B cell (primary cell): ENCODE measurements at places on chromosomes 1 and 21. TPM values are rescaled to one million over a fixed set of nuclear protein-coding genes. Genes with fewer than 3 reads are reported as not detected.

DNA sequence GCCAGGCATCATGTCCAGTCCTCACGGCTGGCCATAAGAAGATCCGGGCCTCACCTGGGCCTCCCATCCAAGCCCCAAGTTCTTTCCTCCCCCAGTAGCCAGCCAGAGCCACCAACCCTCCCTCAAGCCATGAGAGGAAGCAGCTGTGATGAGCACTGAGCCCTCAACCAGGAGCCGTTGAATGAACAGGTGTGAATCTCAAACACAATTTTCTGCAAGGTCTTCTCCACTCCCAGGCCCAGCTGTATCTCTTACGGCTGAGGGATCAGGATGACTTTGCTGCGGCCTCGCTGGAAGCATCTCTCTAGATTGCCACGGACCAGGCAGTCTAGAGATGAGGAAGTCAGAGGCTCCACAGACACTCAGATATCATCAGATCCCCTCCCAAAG lies 9.8 kb upstream of the CLDN14 start:
- DNase-seq: no peak

DNA sequence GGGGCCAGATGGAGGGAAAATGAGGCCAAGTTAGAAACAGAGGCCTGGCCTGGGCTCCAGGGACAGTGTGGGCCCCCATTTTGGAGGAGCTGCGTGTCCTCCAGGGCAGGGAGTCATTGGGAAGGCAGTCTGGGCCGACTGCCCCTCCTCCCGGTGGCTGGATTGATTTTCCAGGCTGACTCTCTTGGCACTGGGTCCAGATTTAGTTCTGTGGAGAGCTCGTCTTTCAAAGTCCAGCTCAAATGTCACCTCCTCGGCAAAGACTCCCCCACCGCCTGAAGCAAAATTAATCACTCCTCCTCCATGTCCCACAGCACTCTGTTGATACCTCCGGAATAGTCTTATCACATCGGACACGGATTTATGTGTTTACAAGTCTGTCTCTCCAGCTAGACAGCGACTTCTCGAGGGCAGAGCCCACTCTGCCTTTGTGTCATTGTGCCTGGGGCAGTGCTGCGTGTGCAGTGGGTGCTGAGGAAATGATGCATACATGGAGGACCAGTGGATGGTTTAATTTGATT lies 175.1 kb downstream of the CAMTA1 start:
- DNase-seq: no peak

GRCh38 chr1:35587736-35588135 lies 14.6 kb downstream of the TFAP2E start:
- no peak for DNase-seq

The RXFP4 gene
- 0.12 TPM in 1 of 2 replicates, not detected in the other for polyA plus RNA-seq

The ACTL8 gene
- polyA plus RNA-seq: not detected in 2 replicates

DNA sequence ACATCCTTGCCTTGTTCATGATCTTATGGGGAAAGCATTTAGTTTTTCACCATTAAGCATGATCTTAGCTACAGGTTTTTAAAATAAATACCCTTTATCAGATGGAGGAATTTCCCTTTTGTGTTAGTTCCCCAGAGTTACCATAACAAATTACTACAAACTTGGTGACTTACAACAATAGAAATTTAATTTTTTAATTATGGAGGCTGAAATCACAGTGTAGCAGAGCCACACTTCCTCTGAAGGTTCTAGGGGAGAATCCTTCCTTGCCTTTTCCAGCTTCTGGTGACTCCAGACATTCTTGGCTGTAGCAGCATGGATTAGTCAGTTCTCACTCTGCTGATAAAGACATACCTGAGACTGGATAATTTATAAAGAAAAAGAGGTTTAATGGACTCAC lies 18.5 kb downstream of the MIGA1 start:
- no peak for DNase-seq

The WLS gene
- polyA plus RNA-seq: 0.49 TPM in 1 of 2 replicates, not detected in the other

The CCDC185 gene
- not detected in 2 replicates for polyA plus RNA-seq
